Stimulated activated CD8-positive, alpha-beta memory T cell treated with anti-CD3 and anti-CD28 coated beads, Interleukin-4, amount 100 ng/mL, for 4 hours (primary cell): ENCODE measurements at places on chromosomes 13 and 19.

- no peak for DNase-seq
Measured at GRCh38 chr19:14107581-14108461, 9.7 kb downstream of the PRKACA start.

GRCh38 chr19:42328854-42329253 is 3.4 kb downstream of the MEGF8 start:
- DNase-seq = no peak

GRCh38 chr13:59706101-59706976 is 457.4 kb downstream of the DIAPH3 start:
- DNase-seq = no peak

DNA sequence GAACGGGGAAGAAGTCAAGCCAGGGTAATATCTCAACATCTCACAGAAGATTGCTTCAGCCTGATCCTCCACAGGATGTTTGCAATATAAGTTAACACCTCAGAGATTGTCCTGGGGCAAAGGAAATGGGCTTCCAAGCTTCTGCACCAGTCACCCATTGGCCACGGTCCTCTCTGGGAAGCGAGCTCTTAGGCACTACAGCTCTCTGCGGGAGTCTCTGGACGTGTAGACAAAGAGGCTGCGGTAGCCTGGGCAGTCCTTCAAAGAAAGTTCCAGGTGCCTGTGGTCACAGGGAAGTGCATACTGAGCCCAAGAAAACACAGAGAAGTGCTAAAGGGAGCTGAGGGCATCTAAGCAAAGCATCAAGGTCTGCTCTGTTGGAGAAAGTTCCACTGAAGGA is 805.7 kb downstream of the DIAPH3 start:
- DNase-seq = no peak

DNA sequence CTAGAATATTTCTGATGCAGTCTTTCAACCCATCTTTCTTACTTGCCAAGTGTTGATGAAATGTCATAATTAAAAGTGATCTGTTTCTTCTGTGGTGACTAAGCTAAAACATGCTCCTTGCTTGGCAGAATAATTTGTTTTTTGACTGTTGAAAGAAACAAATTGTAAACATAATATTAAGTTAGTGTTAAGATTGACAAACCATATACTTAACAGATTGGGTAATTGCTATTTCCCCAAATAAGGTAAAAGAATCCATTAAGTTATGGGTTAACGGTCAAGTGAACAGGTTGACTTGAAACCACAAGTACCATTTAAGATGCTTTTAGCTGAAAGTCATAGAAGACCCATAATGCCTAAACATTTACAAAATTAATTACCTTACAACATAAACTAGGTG is 62.9 kb downstream of the TEX26 start:
- no peak for DNase-seq

- no peak for DNase-seq
Measured at GRCh38 chr13:43153436-43154090, 130.2 kb downstream of the DNAJC15 start.
